ENCODE measurements at places on chromosomes 1 and 21.

- DNase-seq, result no peak
These were observed 54.4 kb downstream of the PRSS38 start for GRCh38 chr1:227869851-227870305.

DNA sequence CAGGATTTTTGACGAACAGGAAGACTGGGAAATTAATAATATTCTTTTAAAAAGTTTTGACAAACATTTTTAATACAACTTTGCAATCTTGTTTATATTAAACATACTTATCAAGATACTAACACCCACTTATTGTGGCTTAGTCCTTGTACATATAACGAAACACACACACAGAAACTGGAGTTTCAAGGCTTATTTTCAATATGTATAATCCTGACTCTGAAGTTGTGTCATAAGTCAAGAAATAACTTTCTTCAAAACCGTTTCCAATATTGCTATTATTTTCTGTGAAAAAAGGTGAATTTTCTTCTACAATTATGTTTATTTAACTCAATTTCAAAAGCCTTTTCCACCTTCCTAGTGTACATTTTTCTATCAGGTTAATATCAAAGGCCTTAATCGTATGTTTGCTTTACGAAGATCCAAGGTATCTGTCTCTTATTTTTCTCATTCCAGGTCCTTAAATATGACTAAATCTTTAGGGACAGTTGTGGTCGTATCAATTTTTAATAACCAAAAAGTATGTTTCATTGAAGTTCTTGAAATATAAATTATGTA is 1.8 kb downstream of the CDKN2C start:
- no peak for DNase-seq

DNA sequence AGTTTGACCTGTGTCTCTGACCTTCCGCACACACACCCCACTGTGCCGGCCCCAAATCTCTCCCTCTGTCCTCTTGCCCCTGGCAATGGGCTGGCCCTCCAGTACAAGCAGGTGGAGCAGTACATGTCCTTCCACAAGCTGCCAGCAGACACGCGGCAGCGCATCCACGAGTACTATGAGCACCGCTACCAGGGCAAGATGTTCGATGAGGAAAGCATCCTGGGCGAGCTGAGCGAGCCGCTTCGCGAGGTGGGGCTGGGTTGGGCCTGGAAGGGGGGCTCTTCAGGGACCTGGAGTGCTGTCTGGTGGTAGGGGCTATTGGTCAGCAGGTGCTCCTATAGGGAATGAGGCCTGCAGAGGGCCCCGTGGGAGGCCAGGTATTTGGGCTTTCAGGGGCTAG is 7.8 kb downstream of the HCN3 start:
- DNase-seq, result no peak

DNA sequence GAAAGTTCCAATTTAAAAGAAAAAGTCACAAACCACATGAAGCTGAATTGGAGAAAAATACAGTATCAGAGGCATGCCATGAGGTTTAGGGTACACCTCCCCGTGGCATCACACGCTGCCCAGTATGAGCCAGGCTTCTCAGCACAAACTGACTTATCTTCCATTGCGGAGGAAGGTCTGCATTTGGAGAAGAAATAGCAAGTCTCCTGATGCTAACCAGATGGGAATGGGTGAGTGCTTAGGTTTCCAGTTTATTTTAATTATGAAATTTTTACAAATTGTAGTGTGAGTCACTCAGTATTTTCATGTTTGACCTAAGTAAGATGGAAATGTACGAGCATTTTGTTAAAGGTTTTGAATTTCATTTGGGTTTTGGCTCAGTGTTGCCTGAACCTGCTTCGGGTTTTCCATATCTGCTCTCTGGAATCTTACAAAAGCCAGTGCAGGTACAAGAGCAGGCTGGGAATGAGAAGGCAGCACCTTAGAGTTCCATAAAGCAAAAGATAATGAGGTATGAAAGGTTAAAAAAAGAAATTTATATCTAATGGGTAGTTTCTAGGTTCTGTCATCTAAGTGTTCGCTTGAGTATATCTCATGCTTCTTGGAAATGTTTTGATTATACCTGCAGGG is 213.9 kb downstream of the PATJ start:
- no peak for DNase-seq

All from NCI-H748 treated with DMSO at 0.1 percent for 48 hours (cell line).